ENCODE measurements at places on chromosomes 2 and 18.

DNA sequence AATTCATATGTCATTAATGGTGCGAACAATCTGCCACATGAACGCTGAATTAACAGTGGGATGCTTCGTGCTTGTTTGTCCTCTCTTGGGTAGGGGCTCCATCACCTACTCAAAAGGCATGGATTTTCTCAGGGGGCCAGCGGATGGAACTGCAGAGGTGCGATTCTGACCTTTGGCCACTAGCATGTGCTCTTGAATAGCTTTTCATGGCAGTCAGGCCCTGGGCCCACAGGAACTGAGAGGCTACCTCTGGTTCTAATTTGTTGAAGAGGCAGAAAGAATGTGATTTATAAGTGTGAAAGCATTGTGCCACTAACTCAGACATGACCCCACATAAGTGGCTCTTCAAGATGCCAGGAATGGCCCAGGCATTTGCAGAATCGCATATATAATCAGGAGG lies 283.2 kb downstream of the INSIG2 start:
- DNase-seq, result no peak

GRCh38 chr2:122003196-122003940 lies 247.9 kb downstream of the TSN start:
- DNase-seq, result no peak

DNA sequence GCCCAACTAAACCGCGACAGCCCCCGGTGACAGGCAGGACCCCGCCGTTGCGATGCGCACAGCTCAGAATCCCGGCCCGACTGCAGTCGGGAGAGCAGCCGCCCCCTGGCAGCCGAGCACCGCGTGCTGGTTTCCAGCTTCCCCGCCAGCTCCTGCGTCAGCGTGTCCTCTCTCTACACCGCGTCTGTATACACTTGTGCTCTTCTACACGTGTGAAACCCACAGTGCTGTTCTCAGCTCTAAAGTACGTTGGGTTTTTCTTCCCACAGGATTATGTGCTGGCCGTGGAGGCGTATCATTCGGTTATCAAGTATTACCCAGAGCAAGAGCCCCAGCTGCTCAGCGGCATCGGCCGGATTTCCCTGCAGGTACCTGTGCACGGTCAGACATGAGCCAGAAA lies 54.0 kb downstream of the ADI1 start:
- no peak for DNase-seq

DNA sequence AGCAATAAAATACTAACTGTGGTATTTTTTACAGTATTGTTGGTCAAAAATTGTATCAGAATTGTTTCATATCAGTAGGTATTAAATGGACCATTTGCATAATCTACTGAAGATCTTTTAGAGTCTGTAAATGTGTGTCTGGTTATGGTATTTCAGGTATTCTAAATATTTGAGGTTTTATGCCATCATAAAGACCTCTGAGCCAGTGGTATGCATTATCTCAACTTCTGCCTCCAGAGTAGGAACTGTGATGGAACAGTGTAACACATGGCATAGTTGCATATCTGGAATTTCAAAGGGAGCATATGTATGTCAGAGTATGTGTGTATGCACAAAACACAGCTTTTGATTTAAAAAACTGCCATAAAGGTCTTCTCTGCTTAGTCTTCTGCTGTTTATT lies 15.4 kb downstream of the GREB1L start:
- DNase-seq, result no peak

GRCh38 chr18:78519394-78520062 lies 460.1 kb upstream of the SALL3 start:
- DNase-seq, result no peak

GRCh38 chr18:9616049-9616448 lies 1.7 kb upstream of the PPP4R1 start:
- DNase-seq, result no peak

- no peak for DNase-seq
These were observed 577.4 kb downstream of the ZEB2 start for GRCh38 chr2:143942486-143942885.

DNA sequence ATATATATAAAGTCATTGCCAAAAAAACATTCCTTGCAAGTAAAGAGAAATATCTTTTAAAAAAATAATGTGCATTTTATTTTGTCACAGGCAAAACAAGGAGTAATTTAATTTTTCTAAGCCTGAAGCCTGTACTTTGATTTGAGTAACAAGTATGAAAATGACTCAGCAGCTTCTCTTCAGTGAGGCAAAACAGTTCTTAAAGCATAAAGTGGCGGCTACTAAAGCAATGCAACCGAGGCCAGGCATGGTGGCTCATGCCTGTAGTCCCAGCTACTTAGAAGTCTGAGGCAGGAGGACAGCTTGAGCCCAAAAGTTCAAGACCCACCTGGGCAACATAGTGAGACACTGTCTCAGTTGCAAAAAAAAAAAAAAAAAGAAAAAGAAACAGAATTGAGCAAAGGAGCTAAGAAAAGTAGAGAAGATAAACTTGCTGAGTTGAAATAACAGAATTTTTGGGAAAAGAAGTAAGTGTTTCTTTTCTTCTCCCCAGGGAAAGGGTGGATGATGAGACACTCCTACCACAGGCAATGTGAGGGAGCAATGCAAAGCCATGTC lies 29.6 kb downstream of the DOK1 start:
- no peak for DNase-seq

GRCh38 chr2:173584676-173585458 lies 230.2 kb downstream of the CDCA7 start:
- DNase-seq, result no peak

- DNase-seq, result no peak
These were observed 558 bp upstream of the ZDBF2 start for GRCh38 chr2:206273905-206274304.

DNA sequence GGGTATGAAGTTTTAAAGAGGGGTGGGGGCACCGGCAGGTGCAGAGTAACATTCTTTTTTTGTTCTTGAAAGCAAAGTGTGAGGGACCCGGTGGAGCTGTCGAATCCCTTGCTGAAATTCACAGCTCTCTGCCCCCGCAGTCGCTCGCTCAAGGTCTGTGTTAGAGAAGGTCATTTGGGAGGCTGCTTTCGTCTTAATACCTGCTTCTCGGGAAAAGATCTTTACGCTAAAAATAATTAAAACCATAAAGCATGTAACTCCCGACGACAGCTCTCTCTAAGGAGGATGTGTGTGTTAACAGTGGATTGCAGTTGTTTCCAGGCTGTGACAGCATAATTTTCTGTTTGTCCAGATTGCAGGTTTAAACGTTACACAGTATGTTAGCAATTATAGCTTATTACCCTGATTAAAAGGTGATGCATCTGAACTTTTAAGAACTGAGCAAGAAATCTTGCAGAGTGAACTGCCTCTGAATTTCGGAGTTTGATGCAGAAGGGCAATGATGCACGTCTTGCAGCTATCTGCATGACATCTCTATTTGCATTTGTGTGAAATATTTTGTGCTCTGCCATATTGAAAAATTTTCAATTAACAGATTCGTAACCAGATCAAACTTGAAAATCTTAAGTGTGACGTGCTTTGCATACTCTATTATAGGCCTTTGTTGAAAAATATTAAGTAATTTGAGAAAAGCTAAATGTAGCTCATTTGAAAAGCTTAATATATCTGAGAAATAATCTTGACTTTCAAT lies 954 bp downstream of the RAPGEF4 start:
- no peak for DNase-seq

GRCh38 chr2:161766334-161766733 lies 142.1 kb downstream of the SLC4A10 start:
- no peak for DNase-seq

GRCh38 chr18:6396847-6397246 lies 17.9 kb downstream of the L3MBTL4 start:
- no peak for DNase-seq

DNA sequence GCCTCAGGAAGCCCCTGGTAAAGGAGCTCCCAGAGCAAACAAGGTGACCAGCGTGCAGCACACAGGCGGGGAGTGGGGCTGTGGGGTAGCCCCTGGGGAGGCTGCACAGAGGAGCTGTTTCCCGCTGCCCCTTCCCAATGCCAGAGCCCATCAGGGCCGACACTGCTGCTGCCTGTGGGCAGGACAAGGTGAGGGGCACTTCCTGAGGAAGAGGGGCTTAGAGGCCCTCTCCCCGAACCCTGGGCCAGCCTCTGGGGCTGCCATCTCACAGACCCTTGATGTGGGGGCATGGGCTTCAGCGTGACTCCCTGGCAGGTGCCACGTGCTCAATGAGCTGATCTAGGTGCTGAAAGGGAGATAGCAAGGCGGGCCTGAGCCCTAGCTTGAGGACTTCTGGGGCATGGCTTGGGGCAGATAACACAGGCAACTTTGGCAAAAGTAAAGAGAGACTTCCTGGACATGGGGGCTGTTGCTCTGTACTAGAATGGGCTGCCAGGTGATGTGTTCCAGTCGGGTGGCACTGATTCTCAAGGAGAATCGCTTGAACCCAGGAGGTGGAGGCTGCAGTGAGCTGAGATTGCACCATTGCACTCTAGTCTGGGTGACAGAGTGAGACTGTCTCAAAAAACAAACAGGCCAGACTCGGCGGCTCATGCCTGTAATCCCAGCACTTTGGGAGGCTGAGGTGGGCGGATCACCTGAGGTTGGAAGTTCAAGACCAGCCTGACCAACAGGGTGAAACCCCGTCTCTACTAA lies 9.9 kb upstream of the KLF11 start:
- no peak for DNase-seq

DNA sequence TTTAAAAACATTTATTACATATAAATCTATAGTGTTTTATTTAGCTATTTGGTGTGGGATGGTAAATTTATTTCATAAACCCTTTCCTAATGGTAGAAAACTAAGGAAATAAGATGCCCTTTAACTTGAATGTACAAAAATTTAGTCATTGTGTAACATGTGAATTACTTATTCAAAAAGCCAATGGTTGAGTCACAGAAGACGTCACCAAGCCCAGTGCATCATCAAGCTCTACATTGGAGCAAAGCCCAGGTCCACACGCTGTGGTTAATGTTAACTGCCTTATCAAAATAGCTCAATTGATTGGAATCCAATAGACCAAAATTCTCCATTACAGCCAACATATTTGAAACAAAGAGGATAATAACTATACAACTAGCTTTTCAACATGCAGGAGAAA lies 145.5 kb upstream of the LYPD1 start:
- DNase-seq, result no peak

GRCh38 chr2:29119211-29119610 lies 4.0 kb downstream of the CLIP4 start:
- no peak for DNase-seq

DNA sequence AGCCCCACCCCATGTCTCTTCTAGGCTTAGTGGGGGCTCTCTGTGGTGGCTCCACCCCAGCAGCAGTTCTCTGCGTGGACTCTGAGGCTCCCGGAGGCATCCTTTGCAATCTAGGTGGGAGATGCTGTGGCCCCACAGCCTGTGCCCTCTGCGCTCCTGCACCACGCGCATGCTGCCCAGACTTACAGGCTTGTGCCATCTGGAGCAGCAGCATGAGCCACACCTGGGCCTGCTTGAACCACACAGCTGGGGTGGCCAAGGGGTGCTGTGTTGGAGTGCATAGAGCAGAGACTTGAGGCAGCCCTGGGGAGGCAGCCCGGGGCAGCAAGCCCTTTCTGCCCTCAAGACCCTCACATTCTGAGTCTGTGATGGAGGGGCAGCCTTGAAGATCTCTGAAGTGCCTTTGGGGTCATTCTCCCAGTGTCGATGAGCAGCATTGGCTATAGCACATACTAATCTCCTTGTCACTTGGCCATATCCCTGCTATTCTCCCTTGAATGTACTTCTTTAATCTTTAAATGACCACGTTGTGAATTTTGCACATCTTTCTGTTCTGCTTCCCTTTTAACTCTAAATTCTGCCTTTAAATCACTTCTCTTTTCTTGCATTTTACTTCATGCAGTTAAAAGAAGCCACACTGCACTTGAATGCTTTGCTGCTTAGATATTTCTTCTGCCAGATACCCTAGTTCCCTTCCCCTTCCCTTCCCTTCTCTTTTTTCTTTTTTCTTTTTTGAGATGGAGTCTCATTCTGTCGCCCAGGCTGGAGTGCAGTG lies 62.4 kb downstream of the NCAPH start:
- no peak for DNase-seq

GRCh38 chr2:96254571-96254970 lies 11.2 kb downstream of the TMEM127 start:
- no peak for DNase-seq

- DNase-seq, result no peak
These were observed 354.8 kb downstream of the DCC start for GRCh38 chr18:52694804-52695203.

GRCh38 chr2:166647935-166648334 lies 153.9 kb upstream of the SCN7A start:
- DNase-seq, result no peak

DNA sequence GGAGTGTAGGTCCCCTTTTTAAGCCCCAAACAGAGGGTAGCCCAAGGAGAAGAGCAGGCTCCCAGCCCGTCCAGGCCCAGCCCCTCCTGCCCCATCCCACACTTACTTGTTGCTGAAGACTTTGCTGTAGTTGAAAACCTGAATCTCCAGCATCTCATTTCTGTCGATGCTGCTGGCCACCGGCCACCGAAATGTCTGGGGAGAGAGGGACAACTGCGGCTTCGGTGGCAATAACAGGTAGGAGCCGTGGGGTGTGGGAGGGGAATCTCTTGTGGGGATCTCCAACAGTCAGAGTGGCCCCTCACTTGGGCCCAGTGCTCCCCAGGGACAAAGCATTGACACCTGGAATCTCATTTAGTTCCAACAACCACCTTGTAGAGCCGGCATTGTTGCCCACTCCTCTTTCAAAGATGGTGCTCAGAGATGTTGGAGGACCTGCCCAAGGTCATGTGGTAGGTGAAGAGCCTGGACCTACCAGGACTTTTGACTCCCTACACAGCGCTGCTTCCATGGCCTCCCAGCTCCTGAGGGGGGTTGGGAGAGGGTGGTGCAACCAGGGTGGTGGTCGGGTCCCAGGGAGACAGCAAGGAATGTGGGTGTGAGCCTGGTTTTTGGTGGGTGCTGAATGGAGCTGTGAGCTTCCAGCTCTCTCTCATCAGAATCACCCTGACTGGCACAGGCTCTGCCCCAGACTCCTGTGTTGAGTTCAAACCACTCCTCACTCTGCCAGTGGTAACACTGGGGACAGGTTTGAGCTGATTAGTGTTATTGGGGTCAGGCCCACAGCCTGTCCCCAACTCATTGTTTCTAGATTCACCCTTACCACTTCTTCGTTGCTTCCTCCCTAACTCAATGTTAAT lies 50.0 kb upstream of the OTOF start:
- DNase-seq, result no peak

- DNase-seq, result no peak
These were observed 65.1 kb downstream of the MAP4K4 start for GRCh38 chr2:101762451-101763171.

- DNase-seq, result no peak
These were observed 786.8 kb downstream of the ERBB4 start for GRCh38 chr2:211751848-211752247.

GRCh38 chr2:174059178-174059883 lies 94.2 kb upstream of the SP3 start:
- DNase-seq, result no peak

DNA sequence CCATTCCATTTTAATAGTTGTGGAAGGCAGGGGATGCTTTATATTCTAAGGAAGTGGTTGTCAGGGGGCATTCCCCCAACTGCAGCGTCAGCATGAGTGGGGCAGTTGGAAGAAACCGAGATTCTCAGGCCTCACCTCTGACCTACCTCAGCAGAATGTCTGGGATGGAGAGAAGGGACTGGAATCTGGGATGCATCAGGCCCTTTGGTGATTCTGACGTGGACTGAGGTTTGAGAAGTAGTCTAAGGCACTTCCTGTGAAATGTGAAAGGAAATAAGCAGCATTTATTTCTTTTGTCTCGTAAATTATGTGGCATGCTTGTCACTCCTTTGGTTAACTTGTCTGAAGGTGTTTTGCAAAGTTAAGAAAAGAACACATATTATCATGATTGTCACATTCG lies 540.7 kb upstream of the NETO1 start:
- no peak for DNase-seq
